ENCODE measurements at places on chromosomes 5 and 9.

GRCh38 chr9:38382141-38382540 lies 10.4 kb upstream of the ALDH1B1 start:
- DNase-seq, result no peak

DNA sequence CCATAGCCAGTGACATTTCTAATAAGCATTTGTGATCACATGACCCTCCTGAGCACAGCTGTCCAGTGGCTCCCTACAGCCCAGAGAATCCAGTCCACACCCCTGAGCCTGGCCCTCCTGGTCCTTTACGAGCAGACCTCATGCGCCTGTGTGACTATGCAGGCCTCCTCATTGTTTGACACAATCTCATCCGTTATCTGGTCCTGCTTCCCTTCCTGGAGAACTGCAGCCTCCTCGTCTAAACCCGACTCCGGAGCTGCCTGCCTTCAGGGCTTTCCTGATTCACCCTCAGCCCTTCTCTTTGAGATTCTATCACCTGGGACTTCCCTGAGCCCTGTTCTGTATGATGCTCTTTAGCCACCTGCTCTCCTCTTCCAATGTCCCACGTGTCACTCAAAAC lies 79.7 kb downstream of the GPR21 start:
- DNase-seq, result no peak

DNA sequence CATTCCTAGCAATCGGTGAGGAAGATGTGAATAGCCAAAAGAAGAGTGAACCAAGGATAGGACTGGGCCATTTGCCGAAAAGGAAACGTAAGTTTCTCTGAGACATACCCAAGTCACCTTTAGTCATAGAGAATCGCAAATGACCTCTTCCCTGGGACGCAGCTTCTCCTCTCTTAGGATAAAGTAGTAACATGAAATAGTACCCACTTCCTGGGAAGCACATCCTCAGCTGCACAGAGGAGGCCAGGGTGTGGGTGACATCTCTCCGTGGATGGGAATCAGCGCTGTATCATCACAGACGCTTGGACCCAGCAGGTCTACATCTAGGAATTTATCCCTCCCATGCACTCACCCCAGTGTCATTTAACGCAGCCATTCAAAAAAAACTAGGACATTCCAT lies 120.9 kb upstream of the PHYKPL start:
- DNase-seq, result no peak

GRCh38 chr9:30799527-30800101 lies 1584.8 kb upstream of the ACO1 start:
- no peak for DNase-seq

- DNase-seq, result no peak
These were observed 128.0 kb downstream of the NPR3 start for GRCh38 chr5:32839106-32839505.

DNA sequence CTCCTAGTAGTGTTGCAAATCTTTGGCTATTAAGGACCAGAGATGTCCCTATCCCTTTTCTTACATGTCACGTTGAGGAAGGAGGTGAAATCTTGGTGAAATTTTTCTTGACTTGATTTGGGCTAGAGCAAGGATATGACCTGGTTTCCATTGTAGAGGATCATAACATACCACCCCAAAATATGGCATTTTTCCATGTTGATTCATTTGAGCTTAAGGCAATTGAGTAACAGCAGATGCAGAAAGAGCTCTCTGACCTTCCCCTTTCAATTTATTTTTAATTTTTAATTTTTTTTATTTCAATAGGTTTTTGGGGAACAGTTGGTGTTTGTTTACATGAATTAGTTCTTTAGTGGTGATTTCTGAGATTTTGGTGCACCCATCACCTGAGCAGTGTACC lies 61.2 kb upstream of the MAP1B start:
- no peak for DNase-seq
